Pancreas (tissue), 10 donors: ENCODE measurements at places on chromosomes 13 and 19. TPM values are rescaled to one million over a fixed set of nuclear protein-coding genes. Genes with fewer than 3 reads are reported as not detected.

Gene APOC4
- total RNA-seq: not detected

Gene CYP2A6
- not detected for total RNA-seq

Gene C19orf85
- total RNA-seq: not detected

Gene OSCAR
- total RNA-seq: 3.2 TPM

Gene PRODH2
- 5.6 TPM for total RNA-seq

Gene SWSAP1
- 0.55 TPM for total RNA-seq

Gene EDNRB
- 5.1 TPM for total RNA-seq

DNA sequence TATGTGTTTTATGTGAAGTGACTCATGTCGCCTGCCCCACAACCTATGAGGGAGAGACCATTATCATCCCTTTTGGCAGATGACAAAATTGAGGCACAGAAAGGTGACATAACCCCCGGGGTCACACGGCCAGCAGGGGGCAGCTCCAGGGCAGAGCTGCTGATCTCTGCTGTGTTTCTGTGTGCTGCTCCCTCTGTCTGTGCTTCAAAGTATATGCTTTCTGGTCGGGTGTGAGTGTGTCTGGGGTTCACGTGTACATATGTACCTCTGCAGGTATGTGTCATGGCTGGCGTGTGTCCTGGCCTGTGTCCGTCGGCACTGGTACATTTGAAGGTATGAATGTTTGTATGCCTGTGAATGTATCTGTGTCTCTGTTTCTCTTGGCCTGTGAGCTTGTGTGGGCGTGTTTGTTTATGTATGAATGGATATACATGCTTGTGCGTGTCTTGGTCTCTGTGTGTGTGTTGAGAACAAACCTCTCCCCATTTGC lies 7.1 kb downstream of the LIPE start:
- no peaks in the 10 kb centered on the region for H3K36me3 ChIP-seq
- no peak overlapping the region for H3K27ac ChIP-seq
- no peaks in the 10 kb centered on the region for H3K4me1 ChIP-seq
- H3K4me3 ChIP-seq: no peak overlapping the region

- no peaks in the 10 kb centered on the region for H3K36me3 ChIP-seq
- no peak overlapping the region for H3K27ac ChIP-seq
- peaks cover 4% of the 10 kb centered on the region for H3K27me3 ChIP-seq
- no peaks in the 10 kb centered on the region for H3K4me1 ChIP-seq
Measured at GRCh38 chr19:1062387-1063029, 4.5 kb upstream of the ARHGAP45 start.

DNA sequence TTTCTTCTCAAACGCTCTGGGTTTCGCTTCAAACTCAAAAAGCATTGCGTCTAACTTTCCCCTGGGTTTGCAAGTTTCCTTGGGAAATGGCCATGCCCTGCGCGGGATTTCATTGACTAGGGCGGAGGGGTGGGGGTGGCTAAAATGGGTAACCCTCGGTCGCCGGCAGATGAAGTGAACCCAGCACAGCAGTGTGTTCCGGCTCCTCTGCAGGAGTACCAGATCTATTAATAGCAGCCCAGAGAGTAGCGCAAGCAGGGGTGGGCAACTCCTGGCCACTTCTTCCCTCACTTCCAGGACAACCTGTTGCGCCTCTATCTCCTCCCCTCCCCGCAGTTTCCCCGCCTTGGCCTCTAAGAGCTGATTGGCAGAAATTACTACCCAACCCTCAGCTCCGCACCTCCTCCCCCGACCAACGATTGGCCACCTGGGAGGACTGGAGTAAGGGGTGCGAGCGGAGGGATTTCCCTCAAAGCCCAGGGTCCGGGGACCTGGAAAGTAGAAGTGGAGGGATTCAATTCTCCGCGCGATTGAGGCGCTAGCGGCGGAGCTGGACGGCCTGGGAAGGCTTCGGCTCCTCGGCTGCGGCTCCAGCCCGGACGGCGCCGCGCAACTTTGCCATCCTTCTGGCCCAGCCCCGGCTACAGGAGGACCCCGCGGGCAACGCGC lies at the start of gene FREM2:
Gene FREM2, plus strand, starts transcription at position 501 of the 669 bp plus-strand sequence. CDS start 268 bp downstream, outside the sequence.
- H3K36me3 ChIP-seq: no peaks in the 10 kb centered on the region
- H3K4me1 ChIP-seq: no peaks in the 10 kb centered on the region
- peak; percentile 77 for DNase-seq
- H3K27ac ChIP-seq: no peak within 1 kb of the TSS
- peak within 1 kb of the TSS; percentile 47 for H3K4me3 ChIP-seq
- no peaks in the 10 kb centered on the region for H3K27me3 ChIP-seq

DNA sequence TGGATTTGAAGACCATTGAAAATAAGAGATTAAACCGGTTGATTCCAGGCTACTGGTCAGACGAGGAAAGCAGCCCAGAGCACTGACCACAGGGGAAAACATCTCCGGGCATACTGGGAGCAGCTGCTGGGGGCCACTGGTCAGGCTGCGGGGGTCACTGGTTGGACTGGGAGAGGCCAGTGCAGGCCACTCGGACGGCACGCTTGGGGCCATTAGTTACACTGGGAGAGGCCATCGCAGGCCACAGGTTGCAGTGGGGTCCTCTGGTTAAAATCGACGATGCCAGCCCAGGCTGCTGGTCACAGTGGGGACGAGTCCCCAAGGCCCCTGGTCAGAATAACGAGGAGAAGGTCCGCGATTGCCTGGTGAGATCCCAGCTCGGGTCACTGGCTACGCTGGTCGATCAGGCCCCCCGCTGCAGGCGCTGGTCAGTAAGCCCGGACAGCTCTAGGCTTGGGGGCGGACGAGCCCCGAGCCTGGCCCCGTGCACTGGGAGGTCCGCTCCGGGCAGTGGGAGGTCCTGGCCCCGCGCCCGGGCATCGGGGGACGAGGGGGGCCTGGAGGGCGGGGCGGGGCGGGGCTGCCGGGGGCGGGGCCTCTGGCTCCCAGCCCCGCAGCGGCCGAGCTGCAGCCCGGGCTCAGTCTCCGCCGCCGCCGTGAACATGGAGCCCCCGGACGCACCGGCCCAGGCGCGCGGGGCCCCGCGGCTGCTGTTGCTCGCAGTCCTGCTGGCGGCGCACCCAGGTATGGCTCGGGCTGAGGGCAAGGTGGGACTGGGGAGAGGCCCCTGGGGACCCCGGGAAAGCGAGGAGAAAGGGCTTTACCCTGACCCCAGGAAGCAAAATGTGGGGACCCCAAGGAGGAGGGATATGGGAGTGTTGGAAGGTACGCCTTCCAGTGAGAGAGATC lies at the start of gene BCAM:
Gene BCAM, plus strand, starts transcription at position 641 of the 909 bp plus-strand sequence. Its CDS starts 22 bp downstream, at position 663.
- no peaks in the 10 kb centered on the region for H3K27me3 ChIP-seq
- H3K36me3 ChIP-seq: no peaks in the 10 kb centered on the region
- peaks cover 7% of the 10 kb centered on the region for H3K4me1 ChIP-seq
- H3K27ac ChIP-seq: peak within 1 kb of the TSS; percentile 85

GRCh38 chr19:16185768-16186123 lies 536 bp downstream of the FAM32A start:
- peaks cover 11% of the 10 kb centered on the region for H3K36me3 ChIP-seq
- H3K4me1 ChIP-seq: no peaks in the 10 kb centered on the region
- H3K27ac ChIP-seq: peak overlapping the region; percentile 59
- peak overlapping the region; percentile 88 for H3K4me3 ChIP-seq
- peak; percentile 33 for DNase-seq

DNA sequence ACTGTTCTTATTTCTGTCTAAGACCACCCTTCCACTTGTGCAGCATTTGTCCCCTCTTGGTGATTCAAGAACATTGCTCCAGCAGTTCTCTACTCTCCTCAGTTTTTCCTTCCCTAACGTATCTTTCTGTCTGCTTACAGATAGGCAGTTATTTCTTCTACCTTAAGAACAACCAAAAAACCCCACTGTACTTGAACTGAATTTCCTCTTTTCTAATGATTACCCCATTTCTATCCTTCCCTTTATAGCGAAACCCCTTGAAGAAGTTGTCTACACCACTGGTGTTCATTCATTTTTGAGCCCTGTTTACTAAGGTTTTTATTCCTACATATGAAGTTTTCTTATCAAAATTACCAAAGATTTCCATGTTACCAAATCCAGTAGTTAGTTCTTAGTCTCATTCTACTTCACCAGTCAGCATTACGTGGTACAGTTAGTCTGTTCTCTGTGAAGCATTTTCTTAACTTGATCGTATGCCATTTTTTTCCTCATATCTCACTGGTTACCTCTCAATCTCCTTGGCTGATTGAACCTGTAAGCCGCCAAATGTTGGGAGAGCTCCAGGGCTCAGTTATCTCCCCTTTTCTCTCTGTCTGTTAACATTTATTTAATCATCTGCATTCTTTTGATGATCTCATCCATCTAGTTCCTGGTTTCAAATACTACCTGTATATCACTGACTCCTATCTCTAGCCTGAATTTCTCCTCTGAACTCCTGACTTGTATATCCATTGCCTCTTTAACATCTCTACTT lies 9.0 kb downstream of the LSM14A start:
- H3K27me3 ChIP-seq: no peaks in the 10 kb centered on the region
- H3K4me3 ChIP-seq: no peak overlapping the region
- H3K4me1 ChIP-seq: peaks cover 61% of the 10 kb centered on the region
- no peaks in the 10 kb centered on the region for H3K36me3 ChIP-seq
- DNase-seq: no peak

- no peak overlapping the region for H3K4me3 ChIP-seq
- no peak overlapping the region for H3K27ac ChIP-seq
- no peaks in the 10 kb centered on the region for H3K4me1 ChIP-seq
- no peaks in the 10 kb centered on the region for H3K27me3 ChIP-seq
Measured at GRCh38 chr19:41930926-41931592, 2.8 kb upstream of the ERFL start.

DNA sequence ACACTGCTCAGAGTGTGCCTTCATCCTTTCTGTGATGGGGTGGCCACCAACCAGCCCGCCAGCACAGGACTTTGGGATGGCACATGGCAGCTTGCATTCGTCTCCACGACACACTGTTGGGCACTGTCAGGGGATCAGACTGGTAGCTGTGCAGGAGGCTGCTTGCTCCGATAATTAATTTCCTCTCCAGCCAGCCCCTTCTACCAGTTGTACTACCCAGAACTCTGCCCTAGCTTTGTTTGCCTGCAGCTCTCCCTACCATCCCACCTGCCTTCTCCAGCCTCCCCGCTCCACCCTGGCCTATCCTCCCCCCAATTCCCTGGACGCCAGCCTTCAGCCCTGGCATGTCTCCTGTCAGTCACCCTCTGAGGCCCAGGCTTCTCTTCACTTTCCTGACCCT lies 228.3 kb downstream of the TSHZ3 start:
- no peaks in the 10 kb centered on the region for H3K36me3 ChIP-seq
- H3K27me3 ChIP-seq: no peaks in the 10 kb centered on the region
- DNase-seq: no peak
- H3K4me3 ChIP-seq: no peak overlapping the region
- H3K4me1 ChIP-seq: no peaks in the 10 kb centered on the region
- no peak overlapping the region for H3K27ac ChIP-seq

DNA sequence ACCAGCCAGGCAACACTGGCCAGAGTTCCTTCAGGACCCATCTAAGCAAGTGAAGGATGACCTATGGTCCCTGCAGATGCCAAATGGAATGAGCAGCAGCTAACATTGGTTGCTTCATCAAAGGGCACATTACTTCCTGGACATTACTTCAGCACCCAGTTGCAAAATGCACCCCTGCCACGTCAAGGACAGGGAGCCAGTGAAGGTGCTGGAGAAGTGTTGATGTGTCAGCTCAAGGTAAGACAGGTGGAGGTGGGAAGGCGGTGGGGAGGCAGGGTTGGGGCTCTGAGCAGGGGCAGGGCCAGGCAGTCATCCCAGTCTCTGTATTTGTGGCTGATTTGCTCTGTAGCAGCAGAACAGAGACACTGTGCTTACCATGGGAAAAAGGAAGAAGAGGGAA lies 14.6 kb downstream of the CSNK1A1L start:
- no peak overlapping the region for H3K27ac ChIP-seq
- H3K4me3 ChIP-seq: no peak overlapping the region
- no peaks in the 10 kb centered on the region for H3K27me3 ChIP-seq
- H3K4me1 ChIP-seq: no peaks in the 10 kb centered on the region
- no peaks in the 10 kb centered on the region for H3K36me3 ChIP-seq
- DNase-seq: no peak

- DNase-seq: no peak
- H3K4me1 ChIP-seq: no peaks in the 10 kb centered on the region
- no peak overlapping the region for H3K27ac ChIP-seq
- H3K36me3 ChIP-seq: peaks cover 4% of the 10 kb centered on the region
Measured at GRCh38 chr13:98456413-98456845, 120.5 kb downstream of the STK24 start.

DNA sequence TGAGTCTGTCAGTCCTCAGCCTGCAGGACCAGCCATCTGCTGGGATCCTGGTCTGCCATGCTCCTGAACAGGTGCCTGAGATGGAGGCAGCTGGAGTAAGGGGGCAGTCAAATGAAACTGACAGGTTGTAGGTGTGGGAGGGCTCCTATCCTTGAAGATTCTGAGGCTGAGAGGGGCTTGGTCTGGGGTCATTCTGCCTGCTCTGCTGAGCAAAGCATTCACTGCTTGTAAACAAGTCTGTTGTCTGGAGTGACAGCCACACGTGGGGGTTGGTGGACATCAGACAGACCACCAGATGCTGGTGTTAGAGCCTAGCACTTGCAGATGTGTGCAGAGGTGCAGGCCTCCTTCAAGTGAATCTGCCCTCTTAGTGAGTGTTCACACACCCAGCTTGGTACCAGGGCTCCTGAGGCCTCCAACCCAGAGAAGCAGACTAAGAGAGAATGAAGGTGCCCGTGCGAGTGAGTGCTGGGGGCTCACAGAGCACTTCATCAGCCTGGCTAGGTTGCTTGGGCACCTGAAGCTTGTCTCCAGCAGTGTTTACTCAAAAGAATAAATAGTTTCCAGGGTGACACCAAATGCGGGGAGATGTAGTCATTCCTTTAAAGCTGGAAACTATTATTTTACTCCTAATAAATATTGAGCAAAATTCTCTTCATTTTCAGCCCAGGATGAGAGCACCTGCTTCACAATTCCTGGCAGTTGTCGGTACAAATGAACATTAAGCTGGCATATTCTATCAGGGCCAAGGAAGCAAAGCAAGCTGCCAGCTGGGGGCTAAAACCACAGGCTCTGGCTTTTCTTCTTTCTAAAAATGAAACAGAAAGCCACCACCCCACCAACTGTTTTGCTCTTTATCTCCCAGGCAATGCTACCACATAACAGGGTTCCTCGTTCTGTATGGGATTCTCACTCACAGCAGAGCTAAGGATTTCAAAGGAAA lies 82.3 kb downstream of the RNASEH2B start:
- H3K27me3 ChIP-seq: no peaks in the 10 kb centered on the region
- no peak overlapping the region for H3K4me3 ChIP-seq
- H3K36me3 ChIP-seq: no peaks in the 10 kb centered on the region
- DNase-seq: no peak
- H3K27ac ChIP-seq: no peak overlapping the region

GRCh38 chr19:8630796-8631424 lies 477 bp downstream of the NFILZ start:
- DNase-seq: no peak
- no peaks in the 10 kb centered on the region for H3K4me1 ChIP-seq
- no peak overlapping the region for H3K4me3 ChIP-seq
- no peaks in the 10 kb centered on the region for H3K27me3 ChIP-seq
- H3K27ac ChIP-seq: peak overlapping the region; percentile 67

DNA sequence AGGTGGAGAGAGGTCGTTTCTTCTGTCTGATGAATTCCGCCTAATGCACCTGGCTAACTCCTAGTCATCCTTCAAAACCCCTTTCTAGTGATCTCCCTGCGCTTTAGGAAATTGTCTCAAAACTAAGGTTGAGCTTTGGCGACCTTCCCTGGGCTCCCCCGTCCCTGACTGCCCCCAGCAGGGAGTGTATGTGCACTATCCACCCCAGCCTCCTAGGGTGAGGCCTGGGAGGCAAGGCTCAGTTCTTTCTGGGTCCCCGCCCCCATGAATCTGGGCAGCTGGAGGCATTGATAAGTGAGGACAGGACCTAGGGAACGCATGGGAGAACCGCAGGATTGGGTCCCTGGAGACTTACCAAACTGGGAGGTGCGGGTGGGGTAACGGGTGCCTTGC lies 378 bp downstream of the TLE6 start:
- H3K27me3 ChIP-seq: no peaks in the 10 kb centered on the region
- H3K27ac ChIP-seq: peak overlapping the region; percentile 57
- peaks cover 19% of the 10 kb centered on the region for H3K4me1 ChIP-seq
- DNase-seq: peak; percentile 60
- H3K4me3 ChIP-seq: peak overlapping the region; percentile 60
